ENCODE measurements at places on chromosomes 1 and 21.

- DNase-seq, result no peak
These were observed 180.6 kb upstream of the JUN start for GRCh38 chr1:58964428-58964827.

DNA sequence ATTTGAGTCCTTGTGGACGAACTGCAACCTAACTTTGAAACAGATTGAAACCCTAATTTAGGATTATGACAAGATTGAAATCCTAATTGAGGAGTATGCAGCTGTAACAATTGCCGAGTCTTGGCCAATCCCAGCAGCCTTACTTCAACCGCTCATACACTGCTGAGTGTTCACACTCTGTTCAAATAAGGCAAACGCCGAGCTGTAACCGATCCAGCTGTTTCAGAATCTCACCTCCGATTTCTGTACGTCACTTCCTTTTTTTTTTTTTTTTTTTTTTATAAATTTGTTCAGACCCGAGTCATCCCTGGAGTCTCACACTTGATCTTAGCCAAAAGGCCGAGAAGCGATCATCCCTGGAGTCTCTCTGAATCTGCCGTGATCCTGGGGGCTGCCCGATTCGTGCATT lies 22.3 kb upstream of the ATP5PO start:
- DNase-seq, result no peak

DNA sequence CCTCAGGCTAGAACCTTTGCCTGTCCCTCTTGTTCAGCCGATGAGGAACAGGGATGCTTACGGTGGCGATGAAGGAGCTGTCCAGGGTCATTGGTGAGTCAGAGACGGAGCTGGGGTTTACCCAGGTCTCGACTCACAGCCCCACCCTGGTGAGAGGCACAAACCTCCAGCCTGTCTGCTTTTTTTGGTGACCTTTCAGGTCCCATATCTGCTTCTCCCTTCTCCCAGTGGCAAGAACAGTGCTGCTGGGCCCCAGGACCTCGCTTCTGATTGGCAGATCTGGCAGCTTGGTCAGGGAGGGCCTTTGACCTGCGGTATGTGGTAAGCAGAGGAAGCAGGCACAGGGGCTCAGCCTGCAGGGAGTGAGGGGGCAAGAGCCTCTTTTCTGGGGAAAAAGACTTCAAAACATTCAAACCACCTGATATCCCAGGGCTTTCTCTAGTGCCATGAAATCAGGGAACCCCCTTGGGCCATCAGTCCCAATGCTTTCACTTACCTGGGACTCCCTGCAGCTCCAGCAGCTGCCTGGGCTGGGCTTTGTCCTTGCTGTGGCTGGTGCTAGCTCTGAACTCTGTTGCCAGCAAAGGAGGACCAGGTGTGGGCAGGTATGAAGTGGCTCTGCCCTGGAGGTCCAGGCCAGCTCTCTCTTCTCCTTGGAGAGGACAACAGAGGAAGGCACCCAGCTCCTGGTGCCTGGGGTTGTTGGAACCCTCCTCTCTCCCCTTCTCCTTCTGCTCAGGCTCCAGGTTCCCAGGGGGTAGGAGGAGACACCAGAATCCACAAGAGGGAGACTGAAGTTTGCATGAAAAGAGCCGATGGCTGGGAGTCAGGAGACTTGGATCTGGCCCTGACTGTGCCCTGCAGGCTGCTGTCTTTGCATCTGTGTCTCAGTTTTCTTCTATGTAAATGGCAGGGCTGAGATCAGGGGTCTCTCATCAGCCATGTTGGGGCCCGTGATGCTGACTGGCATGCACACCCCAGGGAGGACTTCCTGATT lies 41.4 kb downstream of the TRIM62 start:
- DNase-seq, result no peak

DNA sequence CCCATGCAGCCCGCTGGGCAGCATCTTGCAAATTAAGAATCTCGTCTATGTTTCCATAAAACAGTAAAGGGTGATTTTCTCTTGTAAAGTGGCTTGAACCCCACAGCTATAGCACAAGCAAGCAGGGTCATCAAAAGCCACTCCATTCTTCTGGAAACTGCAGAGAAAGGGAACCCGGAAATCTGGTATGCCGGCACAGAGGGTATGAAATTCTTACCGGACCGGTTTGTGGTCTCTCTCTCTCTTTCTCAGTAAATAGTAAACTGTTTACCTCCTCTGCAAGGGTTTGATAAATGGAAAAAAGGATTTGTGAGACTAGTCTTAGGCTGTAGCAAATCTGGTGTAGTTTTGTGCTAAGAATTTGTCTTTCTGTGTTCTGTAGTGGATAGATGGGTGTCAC lies 2.7 kb upstream of the ADSS2 start:
- no peak for DNase-seq

GRCh38 chr1:1058921-1059493 lies 15.1 kb downstream of the RNF223 start:
- DNase-seq, result no peak

- DNase-seq, result no peak
These were observed 1490.8 kb downstream of the BRINP3 start for GRCh38 chr1:188986745-188987417.

- no peak for DNase-seq
These were observed 35.6 kb downstream of the HTR6 start for GRCh38 chr1:19700079-19700777.

GRCh38 chr1:154873321-154873950 lies 3.4 kb upstream of the KCNN3 start:
- DNase-seq, result no peak

DNA sequence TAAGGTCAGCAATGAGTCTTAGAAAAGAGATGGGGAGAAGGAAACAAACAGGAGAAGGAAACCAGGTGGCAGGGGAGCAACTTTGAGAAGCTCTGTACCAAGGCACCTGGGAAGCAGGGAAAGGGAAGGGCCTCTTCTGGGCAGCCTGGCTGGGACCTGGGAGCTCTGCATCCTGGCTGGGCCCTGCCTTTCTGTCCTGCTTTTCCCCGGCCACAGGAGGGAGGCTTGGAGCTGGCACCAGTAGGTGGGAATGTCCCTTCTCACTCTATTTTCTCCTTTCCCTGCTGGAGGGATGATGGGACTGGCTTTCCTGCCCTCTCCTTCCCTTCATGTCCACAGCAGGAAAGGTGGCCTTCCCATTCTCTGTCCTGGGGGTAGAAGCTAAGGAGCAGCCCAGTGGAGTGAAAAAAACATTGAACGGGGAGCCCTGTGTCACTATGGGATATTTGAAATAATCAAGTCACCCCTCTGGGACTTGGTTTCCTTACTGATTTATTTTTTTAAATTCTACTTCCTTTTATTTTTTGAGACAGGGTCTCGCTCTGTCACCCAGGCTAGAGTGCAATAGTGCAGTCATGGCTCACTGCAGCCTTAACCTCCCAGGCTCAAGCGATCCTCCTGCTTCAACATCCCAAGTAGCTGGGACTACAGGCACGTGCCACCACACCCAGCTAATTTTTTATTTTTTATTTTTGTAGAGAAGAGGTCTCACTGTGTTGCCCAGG lies 5.1 kb upstream of the NES start:
- DNase-seq, result no peak

GRCh38 chr1:162466797-162467196 lies 30.8 kb upstream of the UHMK1 start:
- no peak for DNase-seq

GRCh38 chr1:207841901-207842300 lies 69.0 kb downstream of the CD34 start:
- DNase-seq, result no peak

GRCh38 chr21:31874812-31875212 lies 2.0 kb downstream of the HUNK start:
- no peak for DNase-seq

GRCh38 chr1:63268876-63269275 lies 53.5 kb upstream of the FOXD3 start:
- no peak for DNase-seq

DNA sequence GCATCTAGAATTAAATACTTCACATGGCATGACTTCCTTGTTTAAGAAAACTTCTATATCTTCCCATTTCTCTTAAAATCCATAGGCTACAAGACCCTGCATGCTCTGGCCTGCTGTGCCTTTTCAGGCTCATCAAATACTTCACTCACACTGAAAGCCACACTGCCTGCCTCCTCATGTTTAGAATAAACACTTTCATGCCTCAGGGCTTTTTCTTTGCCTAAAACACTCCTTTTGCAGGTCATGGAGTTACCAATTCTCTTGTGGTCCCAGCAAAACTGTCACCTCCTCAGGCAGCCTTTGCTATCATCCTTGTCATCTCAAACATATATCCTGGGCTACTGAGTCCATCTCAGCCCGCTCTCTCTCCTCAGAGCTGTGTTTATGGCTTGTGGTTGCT lies 5.5 kb downstream of the SGIP1 start:
- DNase-seq, result no peak

DNA sequence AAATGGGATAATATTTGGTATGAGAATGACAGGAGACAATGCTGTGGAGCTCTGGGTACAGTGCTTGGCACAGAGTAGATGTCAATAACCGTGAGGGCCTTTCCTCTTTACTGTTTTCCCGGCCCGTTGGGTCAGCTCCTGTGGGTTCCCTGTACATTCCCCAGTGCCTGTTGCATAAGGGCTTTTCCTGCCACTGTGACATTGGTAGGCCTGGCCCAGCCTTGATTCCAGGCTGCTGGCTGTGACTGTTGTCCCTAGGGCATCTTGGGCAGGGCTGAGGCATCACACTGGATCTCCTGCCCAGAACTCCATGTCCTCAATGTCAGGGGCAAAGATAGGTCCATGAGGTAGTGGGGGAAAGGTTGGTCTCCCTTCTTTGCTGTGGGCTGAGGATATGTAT lies 25.8 kb upstream of the MYCL start:
- DNase-seq, result no peak

DNA sequence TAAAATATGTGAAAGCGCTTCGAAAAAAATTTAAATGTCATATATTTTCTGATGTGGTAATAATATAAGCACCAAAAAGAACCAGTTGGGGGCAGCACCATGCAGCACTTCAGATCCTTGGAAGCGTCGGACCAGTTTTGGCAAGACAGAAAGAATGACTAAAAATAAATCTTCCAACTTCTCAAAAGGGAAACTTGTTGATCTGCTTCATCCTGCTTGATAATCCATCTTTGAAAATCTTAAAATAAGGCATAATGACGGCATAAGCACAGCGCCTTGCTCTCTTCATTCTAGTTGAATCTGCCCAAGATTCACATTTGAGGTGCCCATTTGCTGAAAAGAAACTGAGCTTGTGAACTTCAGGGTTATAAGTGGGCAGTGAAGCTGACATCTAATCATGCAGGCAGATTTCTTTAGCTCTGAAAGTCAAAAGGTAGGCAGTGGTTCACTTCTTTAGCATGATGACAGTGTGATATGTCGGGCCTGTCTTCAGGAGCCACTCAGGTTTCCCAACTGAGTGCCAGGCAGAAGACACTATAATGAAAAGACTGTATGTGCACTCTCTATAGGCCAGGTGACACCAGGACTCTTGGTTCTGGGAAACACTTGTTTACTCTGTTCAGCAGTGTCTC lies 19.8 kb upstream of the MUTYH start:
- DNase-seq, result peak; percentile 61

- no peak for DNase-seq
These were observed 7.9 kb downstream of the CCNL2 start for GRCh38 chr1:1391225-1391624.

DNA sequence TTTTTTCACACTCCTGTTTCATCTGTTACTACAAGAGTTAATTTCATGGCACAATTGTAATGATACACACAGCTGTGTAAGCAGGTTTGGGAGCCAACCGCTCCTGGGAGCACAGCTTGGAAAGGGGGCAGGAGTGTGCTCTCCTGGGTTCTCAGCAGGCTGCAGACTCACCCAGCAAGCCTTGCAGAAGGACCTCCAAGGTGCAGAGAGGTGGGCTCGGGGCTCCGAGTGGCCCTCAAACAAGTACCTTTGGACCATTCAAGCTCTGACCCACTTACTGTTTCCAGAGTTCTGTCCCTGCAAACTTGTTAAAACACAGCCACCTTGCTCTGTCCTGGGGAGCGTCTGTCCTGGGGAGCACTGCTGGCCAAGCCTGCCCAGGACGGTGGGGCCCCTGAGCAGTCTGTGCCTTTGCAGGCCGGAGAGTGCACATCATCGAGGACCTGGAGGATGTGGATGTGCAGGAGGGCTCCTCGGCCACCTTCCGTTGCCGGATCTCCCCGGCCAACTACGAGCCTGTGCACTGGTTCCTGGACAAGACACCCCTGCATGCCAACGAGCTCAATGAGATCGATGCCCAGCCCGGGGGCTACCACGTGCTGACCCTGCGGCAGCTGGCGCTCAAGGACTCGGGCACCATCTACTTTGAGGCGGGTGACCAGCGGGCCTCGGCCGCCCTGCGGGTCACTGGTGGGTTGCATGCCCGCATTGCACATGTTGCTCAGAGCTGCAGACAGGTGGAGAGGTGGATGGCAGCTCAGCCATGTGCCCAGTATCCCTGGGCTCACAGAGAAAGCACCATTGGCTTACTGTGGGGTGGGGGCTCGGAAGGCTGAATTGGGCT lies 78.0 kb downstream of the OBSCN start:
- no peak for DNase-seq
